CD8-positive, alpha-beta T cell (primary cell): ENCODE measurements at places on chromosomes 2 and 18.

- no peak for DNase-seq
Observed at GRCh38 chr2:229971298-229971790, 49.0 kb downstream of the FBXO36 start.

DNA sequence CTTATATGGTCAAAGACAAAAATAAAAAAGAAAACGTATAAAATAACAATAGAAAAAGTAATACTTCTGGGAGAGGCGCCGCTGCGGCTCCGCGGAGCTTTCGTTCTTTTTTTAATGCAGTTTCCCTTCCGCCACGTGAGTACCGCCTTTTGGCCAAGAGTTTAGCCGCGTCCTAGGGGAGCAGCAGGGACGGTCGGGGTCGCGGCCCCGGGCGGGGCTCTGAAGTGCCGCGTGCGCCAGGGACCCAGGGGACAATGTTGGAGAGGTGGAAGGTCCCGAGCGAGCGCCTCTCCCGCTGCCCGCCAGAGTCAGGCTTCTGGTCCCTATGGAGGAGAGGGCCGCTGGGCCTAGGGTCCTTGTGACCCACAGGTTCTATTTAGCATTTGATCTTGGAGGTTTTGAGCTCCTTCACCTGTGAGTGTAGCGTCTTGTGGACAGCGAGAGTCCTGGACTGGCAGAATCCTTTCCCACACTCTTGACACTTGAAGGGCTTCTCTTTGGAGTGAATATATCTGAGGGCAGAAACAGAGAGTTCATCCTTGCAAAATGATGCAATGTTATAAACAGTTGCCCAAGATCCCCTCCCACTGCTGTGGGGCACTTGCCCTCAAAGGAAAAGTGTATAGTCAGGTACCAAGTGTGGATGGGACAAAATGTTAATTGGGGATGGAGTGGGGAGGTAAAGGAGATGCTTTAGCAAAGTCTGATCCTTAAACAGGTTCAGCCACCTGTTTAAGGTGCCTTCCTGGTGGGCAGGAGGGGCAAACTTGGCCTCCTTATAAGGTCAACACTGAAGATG is 6.3 kb downstream of the OSR1 start:
- no peak for DNase-seq

GRCh38 chr2:46187112-46187618 is 110.0 kb upstream of the EPAS1 start:
- peak; percentile 33 for DNase-seq

- DNase-seq: no peak
Observed at GRCh38 chr2:102669401-102669800, 50.0 kb downstream of the SLC9A2 start.

DNA sequence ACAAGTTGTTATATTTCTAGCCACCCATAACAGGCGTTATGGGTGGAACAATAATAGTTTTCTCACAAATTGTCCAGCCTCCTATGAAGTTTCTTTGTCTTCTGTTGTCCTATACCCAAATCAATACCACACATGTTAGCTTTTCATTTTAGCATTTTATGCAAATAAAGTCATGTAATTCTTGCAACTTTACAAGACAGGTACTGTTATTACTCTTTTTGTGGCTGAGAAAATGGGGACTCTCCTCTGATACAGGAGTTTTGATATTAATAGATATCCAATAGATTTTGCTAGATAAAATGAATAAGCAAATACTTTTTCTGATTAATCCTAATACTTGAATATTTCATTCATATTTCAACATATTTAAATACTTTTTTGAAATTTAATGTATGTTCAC is 151.0 kb downstream of the PMAIP1 start:
- DNase-seq: no peak

GRCh38 chr2:128642821-128643220 is 324.2 kb upstream of the HS6ST1 start:
- DNase-seq: no peak

- DNase-seq: no peak
Observed at GRCh38 chr2:64846177-64846576, 143.0 kb upstream of the SLC1A4 start.

DNA sequence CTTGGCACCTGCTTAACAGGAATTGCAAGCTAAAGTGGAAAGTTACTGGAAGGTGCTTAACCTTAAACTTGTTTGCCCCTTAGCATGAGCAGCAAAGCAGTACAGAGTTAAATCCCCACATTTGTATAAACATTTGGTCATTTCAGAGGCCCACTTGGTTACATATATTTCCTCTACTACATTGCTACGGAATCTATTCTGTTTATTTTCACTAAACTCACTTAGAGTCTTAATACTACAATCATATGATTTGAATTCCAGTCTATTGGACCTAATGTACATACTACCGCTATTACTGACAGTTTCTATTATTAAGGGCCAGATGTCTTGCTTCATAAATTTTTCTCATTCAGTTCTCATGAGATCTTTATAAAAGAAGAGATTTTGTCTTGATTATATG is 1294.0 kb downstream of the LRP1B start:
- DNase-seq: no peak

DNA sequence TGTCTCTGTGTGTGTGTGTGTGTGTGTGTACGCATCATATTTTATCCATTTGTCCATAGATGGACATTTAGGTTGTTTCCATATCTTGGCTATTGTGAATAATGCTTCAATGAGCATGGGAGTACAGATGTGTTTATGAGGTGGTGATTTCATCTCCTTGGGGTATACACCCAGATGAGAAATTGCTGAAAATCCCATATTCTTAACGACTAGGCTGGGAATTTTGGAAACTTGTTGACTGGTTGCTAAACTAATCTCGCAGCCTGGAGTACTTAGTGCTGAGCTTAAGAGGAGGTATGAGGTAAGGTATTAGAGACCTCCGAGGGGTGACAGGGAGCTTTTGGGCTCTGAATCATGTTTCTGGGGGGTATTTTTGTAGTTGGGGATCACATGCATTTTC is 66.0 kb upstream of the SPRED2 start:
- DNase-seq: no peak

- DNase-seq: no peak
Observed at GRCh38 chr2:62222674-62223073, 26.8 kb downstream of the B3GNT2 start.

DNA sequence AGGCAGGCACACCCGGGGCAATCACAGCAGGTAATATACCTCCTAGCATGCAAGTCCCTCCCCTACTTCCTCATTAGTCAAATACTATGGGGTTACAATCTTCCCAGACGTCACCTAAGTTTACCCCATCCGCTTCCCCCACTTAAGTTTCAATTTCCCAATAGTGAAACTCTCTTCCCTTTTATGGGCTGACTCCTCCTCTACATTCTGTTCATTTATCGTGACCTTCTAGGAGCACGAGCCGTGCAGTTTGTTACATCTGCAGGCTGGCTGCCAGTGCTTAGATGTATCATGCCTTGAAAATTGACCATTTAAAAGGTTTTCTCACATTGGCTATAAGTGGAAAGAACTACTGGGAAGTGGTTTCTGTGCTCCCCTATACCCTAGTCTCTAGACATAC is 1357.8 kb upstream of the CRIM1 start:
- no peak for DNase-seq

- DNase-seq: no peak
Observed at GRCh38 chr2:218982586-218983262, 2.3 kb downstream of the FEV start.

DNA sequence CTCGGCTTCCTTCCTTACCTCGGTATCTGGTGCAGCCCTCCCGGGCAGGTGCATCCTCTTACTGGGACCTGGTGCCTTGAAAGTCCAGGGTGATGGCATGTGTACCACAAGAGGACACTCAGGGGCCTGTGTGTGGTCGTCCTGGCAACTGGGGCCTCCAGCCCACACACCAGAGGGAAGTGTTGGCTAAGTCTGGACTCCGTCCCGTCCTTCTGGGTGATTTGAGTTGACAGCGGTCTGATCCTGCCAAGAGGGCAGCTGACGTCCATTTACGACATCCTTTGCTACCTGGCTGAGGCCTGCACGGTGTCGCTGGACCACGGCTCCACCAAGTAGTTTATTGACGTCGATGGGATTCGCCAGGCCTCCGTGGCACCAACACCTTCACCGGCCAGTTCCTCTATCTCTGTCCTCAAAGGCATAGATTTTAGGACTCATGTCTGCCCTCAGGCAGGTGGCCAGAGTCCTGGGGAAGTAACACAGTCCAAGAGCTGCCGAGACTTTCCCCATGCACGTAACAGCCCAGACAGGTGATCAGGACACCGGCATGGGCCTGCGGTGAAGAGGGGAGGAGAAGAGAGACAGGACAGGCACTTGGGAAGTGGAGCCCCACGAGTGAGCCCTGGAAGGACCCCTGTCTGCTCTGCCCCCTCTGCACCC is 186.0 kb upstream of the HDAC4 start:
- DNase-seq: no peak

- DNase-seq: no peak
Observed at GRCh38 chr2:64289737-64290136, 145.5 kb upstream of the PELI1 start.

GRCh38 chr18:78679031-78679430 is 300.6 kb upstream of the SALL3 start:
- DNase-seq: no peak

GRCh38 chr2:30511122-30512083 is 64.4 kb downstream of the LCLAT1 start:
- no peak for DNase-seq

DNA sequence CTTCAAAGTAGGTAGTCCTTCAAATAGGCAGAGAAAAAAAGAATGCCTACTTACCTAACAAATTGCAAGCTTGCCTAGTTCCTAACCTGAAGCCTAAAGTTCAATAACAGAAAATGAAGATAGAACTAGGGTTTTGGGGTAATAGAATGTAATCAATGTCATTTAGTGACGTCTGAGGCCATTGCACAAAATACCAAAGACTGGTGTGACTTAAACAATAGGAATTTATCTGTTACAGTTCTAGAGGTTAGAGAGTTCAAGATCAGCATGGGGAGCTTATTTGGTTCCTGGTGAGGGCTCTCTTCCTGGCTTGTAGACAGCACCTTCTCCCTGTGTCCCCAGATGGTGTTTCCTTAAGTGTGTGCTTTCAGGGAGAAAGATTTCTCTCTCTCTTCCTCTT is 4.7 kb upstream of the NPC1 start:
- DNase-seq: no peak

DNA sequence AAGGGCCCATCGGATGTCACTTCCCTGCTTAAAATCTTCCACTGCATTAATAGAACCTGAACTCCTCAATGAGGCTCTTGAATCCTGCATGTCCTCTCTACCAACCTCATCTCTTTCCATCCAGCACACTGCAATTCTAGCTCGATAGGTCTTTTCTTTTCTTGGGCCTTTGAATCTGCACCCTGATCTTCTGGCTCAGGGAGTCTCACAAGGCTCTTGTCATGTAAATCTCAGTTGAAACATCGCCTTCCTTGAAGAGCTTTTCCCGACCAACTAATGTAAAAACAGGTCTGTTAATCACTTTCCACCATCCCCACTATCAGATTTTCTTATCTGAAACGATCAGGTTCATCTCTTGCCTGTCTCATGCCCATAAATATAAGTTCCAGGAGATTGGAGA is 120.5 kb downstream of the MYO5B start:
- no peak for DNase-seq

- no peak for DNase-seq
Observed at GRCh38 chr2:1681323-1682180, 62.8 kb downstream of the PXDN start.

GRCh38 chr2:12126318-12126717 is 379.9 kb downstream of the LPIN1 start:
- no peak for DNase-seq

GRCh38 chr2:158266111-158266510 is 164.4 kb downstream of the UPP2 start:
- DNase-seq: no peak

DNA sequence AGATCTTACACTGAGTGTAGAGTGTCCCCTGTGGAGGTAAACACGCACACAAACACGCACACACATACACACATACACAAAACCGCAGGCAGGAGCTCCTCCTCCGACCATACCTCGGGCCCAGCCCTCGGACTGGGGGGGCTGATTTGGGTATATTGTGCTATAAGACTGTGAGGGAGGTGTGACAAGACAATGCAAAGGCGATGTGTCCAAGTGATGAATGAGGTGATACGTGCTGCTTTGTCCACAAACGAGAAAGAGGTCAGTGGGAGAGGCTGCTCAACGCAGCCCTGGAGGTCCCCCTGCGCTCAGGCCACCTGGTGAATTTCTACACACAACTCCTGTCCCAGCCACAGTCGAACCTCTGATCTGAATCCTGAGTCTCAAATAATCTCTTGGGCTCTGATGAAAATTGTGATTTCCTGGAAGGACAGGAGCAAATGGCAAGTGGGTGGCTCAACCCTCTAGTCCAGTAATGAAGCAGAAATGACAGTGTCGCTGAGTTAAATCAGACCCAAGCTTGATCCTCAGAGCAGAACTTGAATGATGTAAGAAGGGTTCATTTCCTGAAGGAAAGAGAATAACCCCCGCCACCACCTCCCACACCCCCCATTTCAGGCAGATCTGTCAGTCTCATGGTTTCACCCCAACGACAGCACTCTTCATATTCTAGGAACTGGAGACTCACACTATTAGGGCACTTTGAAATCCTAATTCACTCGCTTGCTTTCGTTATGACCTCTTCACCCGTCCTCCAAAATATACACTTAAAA is 48.9 kb upstream of the ASXL2 start:
- no peak for DNase-seq

GRCh38 chr2:222922019-222922800 is 61.4 kb downstream of the ACSL3 start:
- no peak for DNase-seq

- DNase-seq: no peak
Observed at GRCh38 chr2:148531669-148532428, 112.7 kb upstream of the EPC2 start.

- DNase-seq: no peak
Observed at GRCh38 chr18:28039078-28039477, 137.9 kb downstream of the CDH2 start.

DNA sequence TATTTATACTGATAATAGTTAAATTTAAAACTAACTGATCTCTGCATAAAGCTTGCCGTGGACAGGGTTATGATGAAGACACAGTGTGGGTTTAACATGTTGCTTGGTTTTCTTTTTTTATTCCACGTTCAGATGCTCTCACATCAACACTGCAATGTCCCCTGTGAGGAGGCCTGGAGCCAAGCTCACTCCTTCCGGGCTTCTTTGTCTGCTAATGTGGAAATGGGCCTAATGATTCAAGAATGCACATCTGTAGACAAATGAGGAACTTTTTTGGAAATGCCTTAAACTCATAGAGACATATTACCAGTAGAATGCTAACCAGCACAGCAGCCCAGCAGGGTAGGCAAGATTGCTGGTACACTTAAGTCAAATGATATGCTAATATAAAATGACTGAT is 208.0 kb downstream of the GALR1 start:
- no peak for DNase-seq

DNA sequence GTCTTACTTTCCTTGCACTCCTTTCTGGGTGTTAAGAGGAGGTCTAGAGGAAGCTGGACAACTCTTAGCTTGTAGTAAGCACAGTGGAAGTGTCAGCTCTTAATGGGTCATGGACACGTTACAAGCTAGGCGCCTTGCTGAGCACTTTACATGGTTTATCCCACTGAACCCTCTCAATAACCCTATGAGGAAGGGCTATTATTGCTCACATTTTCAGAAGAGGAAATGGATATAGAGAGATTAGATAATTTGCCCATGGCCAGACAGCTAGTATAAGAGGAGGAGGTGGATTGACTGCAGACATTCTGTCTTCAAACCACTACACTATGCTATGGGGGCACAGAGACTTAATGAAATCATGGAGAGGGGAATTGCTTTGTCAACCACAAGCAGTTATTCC is 8.3 kb upstream of the IL1RN start:
- no peak for DNase-seq

GRCh38 chr2:108701208-108701607 is 18.1 kb upstream of the RANBP2 start:
- no peak for DNase-seq

GRCh38 chr2:129347486-129348217 is 631.8 kb upstream of the RAB6C start:
- DNase-seq: no peak
